ENCODE measurements at places on chromosomes 16 and 17.

- no peak for DNase-seq
Observed at GRCh38 chr16:81616321-81617020, 162.6 kb upstream of the PLCG2 start.

DNA sequence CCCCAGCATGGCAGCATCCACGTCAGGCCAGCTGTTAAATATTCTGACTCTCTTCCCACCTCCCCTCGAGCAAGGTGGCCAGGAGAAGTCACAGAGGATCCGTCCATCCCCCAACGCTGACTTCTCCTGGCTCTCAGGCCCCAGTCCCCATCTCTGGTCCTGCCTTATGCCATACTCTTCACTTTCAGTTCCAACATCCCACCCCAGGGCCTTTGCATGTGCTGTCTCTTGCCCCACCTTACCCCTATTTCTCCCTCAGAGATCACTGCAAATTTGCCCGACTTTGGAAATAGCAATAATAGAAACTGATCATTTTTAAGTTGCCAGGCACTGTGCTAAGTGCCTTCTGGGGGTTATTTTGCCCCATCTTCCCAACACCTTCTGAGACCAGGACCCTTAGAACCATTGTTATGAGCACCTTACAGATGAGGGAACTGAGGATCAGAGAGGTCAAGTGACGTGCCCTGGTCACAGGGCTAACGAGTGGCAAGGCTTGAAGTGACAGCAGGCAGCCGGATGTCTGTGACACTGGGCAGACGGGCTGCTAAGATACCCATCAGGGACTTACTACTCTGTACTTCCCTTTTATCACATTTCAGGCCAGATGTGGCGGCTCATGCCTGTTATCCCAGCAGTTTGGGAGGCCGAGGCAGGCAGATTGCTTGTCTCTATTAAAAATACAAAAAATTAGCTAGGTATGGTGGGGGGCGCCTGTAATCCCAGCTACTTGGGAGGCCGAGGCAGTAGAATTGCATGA is 17.7 kb downstream of the HID1 start:
- DNase-seq = no peak

- no peak for DNase-seq
Observed at GRCh38 chr17:61007980-61008379, 330.3 kb downstream of the BCAS3 start.

GRCh38 chr16:22677024-22677830 is 136.7 kb upstream of the HS3ST2 start:
- DNase-seq = no peak

GRCh38 chr16:58218786-58219185 is 20.9 kb upstream of the CSNK2A2 start:
- no peak for DNase-seq

DNA sequence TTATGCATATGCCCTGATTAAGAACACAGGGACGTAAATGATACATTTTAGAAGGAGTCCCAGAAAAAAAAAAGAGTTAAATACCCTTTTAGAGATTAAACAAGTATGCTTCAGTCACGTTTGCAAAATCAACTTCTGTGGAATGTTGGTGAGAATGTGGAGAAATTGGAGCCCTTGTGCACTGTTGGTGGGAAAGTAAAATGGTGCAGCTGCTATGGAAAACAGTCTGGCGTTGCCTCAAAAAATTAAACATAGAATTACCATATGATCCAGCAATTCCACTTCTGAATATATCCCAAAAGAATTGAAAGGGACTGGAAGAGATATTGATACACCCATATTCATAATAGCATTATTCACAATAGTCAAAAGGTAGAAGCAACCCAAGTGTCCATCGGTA is 26.5 kb downstream of the RHBDL3 start:
- no peak for DNase-seq

GRCh38 chr17:40664582-40665333 is at the start of gene KRT222:
Gene KRT222 (minus strand): TSS chr17:40665177. CDS start chr17:40665099, 78 bp downstream.
- no peak for DNase-seq

GRCh38 chr17:37607637-37608331 is 1.4 kb downstream of the SYNRG start:
- DNase-seq = no peak

DNA sequence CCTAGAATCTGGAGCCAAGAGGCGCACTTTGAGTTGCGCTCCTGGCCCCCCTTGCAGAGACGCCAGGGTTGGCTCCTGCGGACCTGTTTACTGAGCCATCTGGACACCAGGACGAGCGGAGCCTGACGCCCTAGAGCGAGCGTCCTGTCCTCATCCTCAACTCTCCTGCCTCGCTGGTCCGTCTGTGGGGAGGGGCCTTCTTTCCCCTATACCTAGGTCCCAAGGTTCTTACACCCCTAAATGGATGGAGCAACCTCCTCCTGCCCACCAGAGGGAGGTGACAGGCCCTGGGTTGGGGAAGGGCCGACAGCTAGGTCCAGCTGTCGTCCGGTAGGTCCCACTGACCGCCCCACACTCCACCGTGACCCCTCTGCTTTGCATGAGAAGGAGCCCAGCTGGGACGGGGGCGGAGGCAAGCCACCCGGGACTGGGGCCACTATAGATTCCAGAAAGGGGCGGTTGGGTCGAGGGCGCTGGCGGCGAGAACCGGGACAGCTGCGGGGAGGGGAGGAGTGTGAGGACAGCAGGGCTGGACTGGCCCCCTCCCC is 3.1 kb upstream of the LHX1 start:
- no peak for DNase-seq

- DNase-seq = no peak
Observed at GRCh38 chr17:55540414-55541091, 29.3 kb upstream of the SMIM36 start.

DNA sequence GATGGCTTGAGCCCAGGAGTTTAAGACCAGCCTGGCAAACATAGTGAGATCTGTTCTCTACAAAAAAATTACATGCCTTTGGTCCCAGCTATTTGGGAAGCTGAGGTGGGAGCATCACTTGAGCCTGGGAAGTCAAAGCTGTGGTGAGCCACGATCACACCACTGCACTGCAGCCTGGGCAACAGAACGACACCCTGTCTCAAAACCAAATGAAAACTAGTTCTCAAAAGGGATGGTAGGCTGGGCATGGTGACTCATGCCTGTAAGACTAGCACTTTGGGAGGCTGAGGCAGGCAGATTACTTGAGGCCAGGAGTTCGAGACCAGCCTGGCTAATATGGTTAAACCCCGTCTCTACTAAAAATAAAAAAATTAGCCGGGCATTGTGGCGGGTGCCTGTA is 31.1 kb downstream of the PPM1D start:
- no peak for DNase-seq

GRCh38 chr17:20225162-20226115 is 216.3 kb downstream of the SPECC1 start:
- no peak for DNase-seq

DNA sequence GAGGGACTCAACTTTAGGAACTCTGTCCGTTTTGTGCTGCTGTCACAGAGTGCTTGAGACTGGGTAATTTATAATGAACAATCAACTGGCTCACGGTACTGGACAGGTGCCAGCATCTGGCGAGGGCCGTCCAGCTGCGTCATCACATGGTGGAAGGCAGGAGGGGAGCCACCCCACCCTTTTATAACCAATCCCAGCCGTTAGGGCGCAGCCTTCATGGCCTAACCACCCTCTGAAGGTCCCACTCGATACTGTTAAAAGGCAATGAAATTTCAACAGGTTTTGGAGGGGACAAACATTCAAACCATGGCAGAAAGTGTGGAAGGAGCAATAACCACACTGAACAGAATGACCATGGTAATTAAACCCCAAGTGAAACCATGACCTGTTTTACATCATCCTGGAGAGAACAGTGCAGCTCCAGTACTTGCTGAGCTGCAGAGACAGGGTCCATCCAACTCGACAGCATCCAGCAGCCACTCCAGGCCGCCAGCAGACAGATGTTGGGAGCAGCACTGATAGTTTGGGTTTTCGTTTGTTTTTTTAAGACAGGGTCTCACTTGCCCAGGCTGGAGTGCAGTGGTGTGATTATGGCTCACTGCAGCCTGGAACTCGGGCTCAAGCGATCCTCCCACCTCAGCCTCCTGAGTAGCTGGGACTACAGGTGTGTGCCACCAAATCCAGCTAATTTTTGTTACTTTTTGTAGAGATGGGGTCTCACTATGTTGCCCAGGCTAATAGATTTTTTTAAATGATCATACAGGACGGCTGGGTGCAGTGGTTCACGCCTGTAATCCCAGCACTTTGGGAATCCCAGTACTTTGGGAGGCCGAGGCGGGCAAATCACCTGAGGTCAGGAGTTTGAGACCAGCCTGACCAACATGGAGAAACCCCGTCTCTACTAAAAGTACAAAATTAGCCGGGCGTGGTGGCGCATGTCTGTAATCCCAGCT is 11.0 kb downstream of the CHMP6 start:
- peak; percentile 73 for DNase-seq

GRCh38 chr17:73365906-73366623 is 54.3 kb upstream of the CDC42EP4 start:
- no peak for DNase-seq

- DNase-seq = no peak
Observed at GRCh38 chr17:3835410-3836229, 10.4 kb downstream of the NCBP3 start.

- DNase-seq = no peak
Observed at GRCh38 chr16:84600343-84601229, 17.3 kb downstream of the COTL1 start.

DNA sequence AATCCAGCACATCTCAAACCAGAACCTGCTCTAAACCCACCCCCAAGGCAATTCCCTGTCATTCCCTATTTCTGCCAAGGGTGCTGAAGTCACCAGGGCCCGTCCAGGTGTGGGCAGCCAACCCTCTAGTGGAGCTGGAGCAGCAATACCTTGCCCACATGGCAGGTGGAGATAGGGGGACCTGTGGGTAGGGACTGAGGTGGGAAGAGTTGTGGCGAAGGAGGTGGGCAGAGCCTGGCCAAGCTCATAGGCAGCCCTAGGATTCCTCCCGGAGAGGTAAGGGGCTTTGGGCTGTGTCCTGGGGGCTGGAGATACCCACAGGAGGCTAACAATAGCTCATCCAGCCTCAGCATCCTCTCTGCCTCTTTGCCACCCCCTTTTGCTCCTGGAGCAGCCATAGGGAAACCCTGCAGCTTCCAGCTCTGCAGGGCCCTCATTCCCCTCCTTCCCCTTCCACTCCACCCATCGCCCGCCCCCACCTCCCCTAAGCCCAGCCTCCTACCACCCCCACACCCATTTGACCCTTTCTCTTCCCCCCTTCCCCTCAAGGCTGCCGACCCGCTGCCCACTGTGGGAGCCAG is 30.4 kb upstream of the CRHR1 start:
- no peak for DNase-seq

Measured in right forelimb (tissue), 1 donor.